CMK (cell line): ENCODE measurements at places on chromosomes 16 and 17.

GRCh38 chr16:66800856-66801255 is 528 bp downstream of the TERB1 start:
- DNase-seq = no peak

GRCh38 chr16:1494129-1494640 is 1.0 kb downstream of the TELO2 start:
- no peak for DNase-seq

- DNase-seq = no peak
Measured at GRCh38 chr16:84270071-84270470, 24.6 kb upstream of the WFDC1 start.

- DNase-seq = no peak
Measured at GRCh38 chr16:9580025-9580424, 488.6 kb downstream of the HAPSTR1 start.

- no peak for DNase-seq
Measured at GRCh38 chr16:11312718-11313492, 31.8 kb upstream of the PRM1 start.
